ENCODE measurements at places on chromosomes 16 and 17. TPM values are rescaled to one million over a fixed set of nuclear protein-coding genes. Genes with fewer than 3 reads are reported as not detected.

DNA sequence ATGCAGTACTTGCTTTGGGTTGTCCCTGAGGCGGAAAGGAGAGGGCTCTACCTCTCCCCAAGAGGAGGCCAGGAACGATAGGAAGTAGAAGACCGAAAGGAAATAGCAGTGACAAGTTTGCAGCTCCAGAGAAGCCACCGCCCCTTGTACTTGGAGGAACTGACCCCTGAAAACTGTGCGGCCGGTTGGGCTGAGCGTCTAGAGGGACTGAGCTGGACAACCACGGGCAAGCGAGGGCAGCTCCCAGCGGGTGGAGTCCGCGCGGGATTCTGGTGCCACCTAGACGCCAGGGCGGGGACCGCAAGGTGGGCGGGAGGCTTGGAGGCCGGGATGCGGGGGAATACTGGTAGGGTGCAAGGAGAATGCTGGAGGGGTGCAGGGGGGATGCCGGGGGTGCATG lies 1.3 kb upstream of the SLC6A4 start:
- DNase-seq, result no peak

- DNase-seq, result no peak
Measured at GRCh38 chr17:66474806-66475497, 172.5 kb downstream of the PRKCA start.

- DNase-seq, result no peak
Measured at GRCh38 chr16:1441391-1441829, 2.9 kb downstream of the CCDC154 start.

DNA sequence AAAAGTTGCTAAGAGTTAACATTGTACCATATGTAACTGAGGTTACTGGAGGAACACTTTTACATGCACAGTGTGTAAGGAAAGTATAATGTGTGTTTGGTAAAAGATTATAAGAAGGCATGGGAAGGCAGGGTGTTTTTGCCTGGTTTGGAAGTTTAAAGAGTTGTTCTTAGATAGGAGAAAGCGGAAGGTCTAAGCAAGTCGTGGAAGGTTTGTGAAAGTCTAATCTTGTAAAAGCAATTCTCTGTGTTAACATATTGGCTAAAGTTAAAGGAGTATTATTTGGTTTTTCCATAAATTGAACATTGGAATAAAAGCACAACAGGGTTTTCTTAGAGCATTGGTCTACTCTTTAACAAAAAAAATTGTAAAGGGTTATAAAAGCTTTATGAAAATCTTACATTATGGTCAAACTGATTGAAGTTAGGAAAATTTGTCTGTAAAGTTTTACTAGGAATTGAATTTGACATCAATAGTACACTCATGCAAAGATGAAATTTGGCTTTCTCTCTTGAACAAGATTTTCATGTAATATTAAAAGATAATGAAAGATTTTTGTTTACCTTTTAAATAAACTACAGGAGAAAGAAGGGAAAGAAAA lies 4.7 kb upstream of the CANT1 start:
- DNase-seq, result no peak

The NPIPA8 gene
- total RNA-seq, result 0.93 TPM

The IGFALS gene
- total RNA-seq, result 0.34 TPM

- no peak for DNase-seq
Measured at GRCh38 chr16:19406891-19407491, 10.7 kb upstream of the TMC5 start.

The APOH gene
- total RNA-seq, result not detected

- DNase-seq, result no peak
Measured at GRCh38 chr16:28254158-28254557, 38.2 kb upstream of the SBK1 start.

The PABPN1L gene
- total RNA-seq, result 0.40 TPM

DNA sequence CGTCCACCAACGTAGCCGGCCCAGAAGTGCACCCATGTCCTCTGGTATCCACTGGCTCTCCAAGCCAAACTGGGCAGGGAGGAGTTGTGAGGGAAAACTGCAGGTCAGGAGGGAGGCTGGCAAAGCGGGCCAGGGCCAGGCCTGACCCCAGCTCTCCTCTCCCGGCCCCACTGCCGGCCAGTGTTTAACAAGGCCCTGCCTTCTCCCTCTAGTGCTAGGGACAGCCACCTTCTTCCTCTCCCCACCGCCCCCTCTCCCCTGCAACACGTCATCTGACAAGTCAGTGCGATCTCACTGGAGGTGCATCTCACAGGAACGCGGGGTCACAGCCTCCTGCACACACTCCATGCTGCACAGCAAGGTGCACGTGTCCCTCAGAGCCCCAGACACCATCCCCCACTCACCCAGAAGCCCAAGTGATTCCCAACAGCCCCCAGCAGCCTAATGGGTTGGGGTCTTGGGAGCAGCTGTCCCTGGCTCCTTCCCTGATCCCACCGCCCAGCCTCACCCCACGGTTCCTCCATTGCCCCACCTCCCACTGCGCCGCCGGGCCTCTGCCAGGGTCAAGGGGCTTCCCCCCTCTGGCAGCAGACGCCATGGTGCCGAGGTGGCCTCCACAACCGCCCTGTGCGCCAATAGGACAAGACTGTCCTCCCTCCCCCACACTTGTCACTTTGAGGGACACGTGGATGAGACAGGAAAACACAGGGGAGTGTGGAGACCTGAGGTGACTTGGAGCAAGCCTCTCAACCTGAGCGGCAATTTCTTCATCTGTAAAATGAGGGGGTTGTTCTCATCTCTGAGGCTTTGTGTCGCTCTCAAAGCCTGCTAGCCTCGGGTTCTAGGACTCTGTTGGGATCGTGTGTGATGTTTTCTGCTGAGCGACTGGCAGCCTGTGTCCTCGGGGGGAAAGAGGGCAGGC lies 1.1 kb upstream of the ACE start:
- no peak for DNase-seq

GRCh38 chr16:11035096-11035495 lies 90.7 kb downstream of the CLEC16A start:
- DNase-seq, result no peak

DNA sequence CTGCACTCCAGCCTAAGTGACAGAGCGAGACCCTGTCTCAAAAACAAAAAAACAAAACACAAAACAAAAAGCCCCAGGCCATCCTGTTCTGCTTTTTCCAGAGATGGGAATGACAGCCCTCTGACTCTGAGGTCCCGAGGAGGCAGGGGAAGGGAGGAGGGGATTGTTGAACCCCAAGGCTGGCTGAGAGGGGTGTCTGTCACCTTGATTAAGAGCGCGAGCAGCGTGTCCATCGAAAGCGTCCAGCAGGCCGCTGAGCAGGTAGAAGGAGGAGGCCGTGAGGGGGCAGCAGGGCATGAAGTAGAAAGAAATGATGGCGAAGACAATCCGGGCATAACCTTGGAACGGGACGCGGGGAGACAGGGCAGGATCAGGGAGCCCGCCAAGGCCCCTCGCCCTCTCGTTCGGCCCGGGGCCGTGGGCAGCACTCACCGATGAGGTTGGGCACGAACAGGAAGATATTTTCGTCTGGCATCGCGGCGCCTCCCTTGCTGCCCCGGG lies 593 bp downstream of the CDIPT start:
- no peak for DNase-seq

DNA sequence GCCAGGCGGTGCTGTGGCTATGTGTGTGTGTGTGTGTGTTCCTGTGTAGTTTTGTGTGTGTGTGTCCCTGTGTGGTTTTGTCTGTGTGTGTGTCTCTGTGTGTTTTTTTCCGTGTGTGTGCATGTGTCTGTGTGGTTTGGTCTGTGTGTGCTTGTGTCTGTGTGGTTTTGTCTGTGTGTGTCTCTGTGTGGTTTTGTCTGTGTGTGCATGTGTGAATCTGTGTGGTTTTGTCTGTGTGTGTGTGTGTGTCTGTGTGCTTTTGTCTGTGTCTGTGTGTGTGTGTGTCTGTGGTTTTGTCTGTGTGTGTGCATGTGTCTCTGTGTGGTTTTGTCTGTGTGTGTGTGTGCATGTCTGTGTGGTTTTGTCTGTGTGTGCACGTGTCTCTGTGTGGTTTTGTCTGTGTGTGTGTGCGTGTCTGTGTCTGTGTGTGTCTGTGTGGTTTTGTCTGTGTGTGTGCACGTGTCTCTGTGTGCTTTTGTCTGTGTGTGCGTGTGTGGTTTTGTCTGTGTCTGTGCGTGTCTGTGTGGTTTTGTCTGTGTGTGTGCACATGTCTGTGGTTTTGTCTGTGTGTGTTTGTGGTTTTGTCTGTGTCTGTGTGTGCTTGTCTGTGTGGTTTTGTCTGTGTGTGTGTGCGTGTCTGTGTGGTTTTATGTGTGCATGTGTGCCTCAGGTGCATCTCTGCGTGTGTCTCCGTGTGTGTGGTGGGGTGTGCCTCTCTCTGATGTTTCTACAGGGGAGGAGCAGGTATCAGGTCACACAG lies 62.3 kb downstream of the ZDHHC7 start:
- no peak for DNase-seq

The FOXJ1 gene
- 2.0 TPM for total RNA-seq

- peak; percentile 47 for DNase-seq
Measured at GRCh38 chr17:48023400-48024148, 14.0 kb downstream of the COPZ2 start.

DNA sequence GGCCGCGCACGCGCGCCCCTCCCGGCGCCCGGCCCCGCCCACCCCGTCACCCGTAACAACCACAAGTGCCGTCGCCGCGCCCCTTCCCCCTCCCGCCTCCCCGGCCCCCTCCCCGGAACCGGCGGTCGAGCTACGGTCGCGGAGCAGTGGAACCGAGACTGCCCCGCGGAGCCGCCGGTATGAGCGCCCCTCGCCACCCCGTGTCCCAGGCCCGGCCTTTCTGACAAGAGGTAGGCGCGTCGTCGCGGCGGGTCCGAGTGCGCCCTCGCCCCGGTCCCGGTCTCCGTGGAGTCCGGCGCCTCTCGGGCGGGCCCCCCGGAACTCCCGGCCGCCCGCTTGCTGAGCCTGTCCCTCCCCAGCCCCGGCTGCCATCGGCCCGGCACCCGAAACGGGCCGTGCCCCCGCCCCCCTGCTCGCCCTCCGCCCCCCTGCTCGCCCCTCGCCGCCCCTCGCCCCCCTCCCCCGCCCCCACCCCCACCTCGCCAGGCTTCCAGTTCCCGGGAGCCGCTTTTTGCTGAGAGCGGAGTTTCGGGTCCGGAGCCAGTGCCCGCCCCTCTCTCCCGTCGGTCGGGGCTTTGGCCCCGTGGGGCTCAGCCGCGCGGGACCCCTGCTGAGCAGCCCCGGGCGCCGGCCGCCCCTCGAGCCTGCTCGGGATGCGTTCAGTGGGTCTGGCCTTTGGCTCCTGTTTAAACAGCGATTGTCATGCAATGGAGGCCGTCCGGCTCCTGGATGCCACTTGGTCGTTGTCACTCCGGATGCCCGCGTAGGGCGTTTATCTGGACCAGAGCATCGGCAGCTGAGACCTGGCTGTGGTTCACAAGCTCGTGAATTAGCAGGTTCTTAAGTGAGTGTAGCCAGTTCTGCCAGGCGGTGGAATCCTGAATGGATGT lies at the start of gene SEC14L1:
SEC14L1 (plus strand) TSS at position 92 of the 890 bp plus-strand sequence. CDS start 2,628 bp downstream, outside the sequence.
- DNase-seq, result no peak

DNA sequence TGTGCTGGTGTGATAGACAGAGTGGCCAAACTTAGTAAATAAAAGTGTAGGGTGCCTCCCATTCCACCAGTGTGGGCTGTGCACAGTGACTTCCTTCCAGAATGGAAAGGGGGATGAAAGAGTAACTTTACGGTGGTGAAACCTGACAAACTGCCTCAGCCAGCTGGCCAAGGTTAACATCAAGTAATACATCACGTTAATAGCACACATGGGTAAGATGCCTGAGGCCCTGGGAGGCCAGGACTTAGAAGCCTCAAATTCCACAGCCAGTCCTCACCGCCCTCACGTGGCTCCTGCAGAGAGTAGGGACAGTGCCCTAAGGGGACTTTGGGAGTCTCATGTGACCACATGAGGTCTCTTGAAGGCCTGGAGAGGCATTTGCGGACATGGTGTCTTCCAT lies 14.1 kb downstream of the RMI2 start:
- DNase-seq, result no peak

- no peak for DNase-seq
Measured at GRCh38 chr17:66750781-66751543, 84.0 kb upstream of the CACNG5 start.

- DNase-seq, result no peak
Measured at GRCh38 chr17:15122857-15123256, 142.3 kb downstream of the PMP22 start.

DNA sequence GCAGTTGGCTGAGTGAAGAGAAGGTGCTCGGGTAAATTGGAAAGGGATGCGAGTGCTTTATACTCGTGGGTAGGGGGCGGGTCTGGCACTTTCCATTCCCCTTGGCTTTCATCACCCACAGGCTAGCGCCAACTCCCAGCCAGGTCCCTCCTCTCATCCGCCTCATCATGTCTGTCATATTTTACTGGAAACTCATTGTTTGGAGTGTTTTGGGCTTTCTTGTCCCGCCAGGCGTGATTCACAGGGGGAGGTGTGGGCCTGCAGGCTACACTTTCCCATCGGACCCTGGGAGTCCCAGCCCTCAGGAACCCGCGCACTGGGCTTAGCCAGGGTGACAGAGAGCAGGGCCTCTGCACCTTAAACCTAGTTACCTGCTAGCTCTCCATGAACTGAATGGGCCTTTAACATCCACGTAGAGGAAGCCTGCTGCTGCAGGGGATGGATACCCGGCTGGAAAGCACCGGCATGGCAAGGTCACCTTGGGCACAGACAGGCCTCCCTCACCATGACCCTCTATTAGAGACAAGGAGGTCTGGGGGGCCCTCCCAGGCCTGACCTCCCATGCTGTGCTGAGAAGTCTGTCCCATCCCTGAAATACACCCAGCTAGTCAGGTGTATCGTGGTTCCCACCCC lies at the start of gene KRT14:
KRT14 (minus strand) TSS at position 33 of the 633 bp plus-strand sequence. CDS start 61 bp downstream, outside the sequence.
- DNase-seq, result no peak

DNA sequence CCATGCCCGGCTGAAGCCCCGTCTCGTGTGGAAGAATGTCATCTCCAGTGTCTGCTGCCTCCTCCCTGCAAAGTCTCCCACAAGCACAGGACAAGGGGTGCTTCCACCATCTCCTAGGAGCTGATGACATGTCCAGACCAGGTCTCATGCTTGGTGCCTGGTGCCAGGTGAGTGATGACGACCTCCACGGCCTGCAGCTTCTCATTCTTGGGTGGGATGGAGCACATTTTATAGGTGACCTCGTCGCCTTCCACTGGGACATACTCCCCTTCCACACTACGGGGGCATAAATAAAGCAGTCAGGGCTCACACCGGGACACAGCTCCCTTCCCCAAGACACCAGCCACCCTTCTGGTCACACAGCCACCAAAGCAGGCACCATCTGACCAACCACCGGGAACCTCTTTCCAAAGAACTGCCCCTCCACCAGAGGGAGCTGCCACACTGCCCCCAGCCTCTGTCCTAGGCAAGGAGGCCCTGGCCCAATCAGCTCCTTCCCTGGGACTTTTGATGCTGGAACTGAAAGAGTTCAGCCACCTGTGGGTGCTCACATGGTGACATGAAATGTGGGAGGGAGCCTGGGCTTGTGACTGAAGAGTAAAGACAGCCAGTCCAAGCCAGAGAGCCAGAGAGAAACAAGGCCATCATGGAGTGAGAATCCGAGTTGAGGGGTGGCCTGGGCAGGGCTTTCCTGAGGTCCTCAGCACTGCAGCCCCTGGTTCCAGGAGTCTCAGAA lies 13.6 kb downstream of the CARHSP1 start:
- DNase-seq, result no peak

The SDK2 gene
- 31.8 TPM for total RNA-seq

All from mesothelial cell of epicardium (in vitro differentiated cells).